ENCODE measurements at places on chromosomes 5 and 9.

DNA sequence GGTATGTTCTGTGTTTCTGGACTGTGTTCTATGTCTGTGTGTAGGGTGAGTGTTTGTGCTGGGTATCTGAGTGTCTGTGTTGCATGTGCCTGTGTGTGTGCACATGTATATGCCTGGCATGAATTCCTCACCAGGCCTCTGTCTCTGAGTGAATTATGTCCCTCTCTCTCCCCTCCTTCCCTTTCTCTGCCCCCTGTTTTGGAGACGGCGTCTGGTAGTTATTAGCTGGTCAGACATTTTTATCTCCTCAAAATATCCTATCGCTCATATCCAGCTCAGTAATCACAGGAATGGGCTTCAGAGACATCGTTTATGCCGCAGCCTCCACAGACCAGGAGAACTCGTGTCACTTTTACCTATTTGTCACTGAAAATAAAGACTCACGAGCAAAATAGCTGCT lies 483.2 kb upstream of the BRINP1 start:
- DNase-seq: no peak

DNA sequence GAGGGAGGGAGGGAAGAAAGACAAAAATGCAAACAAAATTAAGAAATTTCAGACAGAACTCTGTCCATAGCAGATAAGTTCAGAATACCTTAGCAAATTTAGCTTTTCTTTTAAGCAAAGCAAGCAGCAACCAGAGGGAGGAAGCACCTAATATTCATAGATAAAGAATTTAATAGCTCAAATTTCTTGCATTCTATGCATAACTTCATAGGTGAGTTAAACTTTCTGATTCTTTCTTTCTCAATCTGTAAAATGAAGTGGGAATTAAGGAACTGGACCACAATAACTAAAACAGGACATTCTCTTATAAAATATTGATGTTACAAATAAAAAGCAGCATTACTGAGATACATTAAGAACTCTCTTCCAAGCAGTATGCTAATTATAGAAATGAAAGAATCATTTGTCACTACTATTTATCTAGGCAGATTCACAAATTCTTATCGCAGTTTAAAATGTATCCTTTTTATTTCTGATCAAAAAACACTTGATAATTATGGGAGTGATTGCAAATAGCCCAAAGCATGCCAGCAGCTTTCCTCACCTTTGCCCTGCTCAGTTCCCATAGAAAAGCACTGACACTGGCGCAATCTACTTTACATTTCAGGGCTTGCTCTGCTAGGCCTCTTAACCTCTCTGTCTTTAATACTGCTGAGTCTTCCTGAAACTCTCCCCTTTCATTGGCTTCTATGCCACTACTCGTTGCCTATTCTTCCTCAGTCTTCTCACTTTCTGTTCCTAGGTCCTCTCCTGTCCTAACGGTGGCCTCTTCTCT lies 341.8 kb downstream of the PIK3R1 start:
- no peak for DNase-seq

DNA sequence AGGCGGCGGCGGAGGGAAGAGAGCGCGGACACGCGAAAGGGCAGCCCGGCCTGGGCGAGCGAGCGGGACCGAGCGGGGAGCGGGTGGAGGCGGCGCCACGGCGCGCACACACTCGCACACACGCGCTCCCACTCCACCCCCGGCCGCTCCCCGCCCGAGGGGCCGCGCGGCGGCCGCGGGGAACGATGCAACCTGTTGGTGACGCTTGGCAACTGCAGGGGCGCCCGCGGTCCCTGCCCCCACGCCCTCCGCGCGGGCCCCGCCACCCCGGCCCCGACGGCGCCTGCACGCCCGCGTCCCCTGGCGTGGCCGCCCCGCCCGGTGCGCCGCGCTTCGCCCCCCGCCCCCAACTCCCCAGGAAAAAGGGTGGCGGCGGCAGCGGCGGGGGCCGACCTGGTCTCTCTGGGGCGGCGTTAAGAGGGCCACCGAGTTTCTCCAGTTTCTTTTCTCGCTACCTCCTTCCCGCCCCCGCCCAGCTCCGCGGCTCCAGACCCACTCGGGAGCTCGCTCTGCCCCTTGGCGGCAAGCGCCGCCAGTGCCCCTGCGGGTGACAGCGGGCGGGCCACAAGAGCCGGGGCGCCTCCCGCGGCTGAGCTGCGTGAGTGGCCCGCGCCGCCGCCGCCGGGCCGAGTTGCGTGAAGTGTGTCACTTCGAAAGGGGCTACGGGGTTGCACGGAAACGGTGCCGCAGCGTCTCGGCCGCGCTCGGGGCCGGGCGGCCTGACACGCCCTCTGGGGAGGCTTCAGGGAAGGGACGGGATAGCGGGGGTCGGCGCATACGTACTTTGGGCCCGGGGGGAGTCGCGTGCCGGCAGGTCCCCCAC lies at the start of gene NR3C1:
Gene NR3C1, minus strand, starts transcription at position 94 of the 823 bp plus-strand sequence. CDS start 2,847 bp downstream, outside the sequence.
- DNase-seq: no peak

- DNase-seq: peak; percentile 70
Observed at GRCh38 chr5:133399247-133399891, 213.0 kb downstream of the FSTL4 start.

DNA sequence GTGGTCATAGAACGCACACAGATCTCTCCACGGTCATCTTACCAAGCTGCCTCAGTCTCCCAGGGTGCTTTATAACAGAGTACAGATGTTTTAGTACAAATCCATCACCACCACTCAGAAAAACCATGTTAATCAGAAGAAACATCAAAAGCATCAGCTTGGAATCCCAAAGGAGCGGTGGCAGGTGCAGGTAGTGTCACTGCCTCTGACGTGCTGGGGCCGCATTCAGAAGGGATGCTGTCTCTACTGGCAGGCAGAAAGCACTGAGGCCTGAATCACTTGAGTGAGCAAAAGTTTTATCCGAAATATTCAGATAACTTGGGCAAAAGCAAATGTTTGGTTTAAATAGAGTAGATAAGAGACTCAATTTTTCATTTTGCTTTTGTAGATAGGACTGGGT lies 448.4 kb upstream of the ZNF608 start:
- no peak for DNase-seq

DNA sequence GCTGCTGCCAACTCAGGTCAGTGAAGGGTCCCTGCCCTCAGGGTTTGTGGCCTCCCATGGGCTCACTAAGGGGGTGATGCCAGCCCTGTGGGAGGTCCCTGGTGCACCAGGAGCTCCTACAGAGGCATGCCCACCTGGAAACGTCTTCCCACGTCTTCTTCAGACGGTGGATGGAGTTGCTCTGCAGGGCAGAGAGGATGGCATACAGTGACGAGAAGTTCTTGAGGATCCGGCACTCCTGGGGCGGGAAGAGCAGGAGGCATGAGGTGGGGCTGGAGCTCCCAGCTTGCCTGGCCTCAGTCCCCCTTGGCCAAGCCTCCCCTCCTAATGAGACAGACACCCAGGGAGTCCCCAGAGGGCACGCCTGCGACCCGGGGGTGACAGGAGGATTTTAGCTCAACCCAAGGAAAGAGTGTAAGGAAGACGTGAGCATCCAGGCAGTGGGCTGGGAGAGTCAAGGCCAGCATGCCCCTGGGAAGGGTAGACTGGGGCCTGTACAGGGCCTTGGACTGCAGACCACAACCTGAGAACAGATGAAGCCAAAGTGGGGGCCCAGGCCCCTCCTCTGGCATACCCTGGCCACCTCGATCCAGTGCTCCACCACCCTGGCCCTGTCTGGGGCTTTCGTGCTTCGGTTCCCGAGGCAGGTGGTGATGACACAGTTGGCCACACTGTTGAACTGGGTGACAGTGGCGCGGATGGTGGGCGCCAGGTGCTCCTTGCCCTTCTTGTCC lies 14.4 kb downstream of the RALGDS start:
- DNase-seq: no peak

GRCh38 chr5:67416986-67417385 lies 220.4 kb upstream of the CD180 start:
- no peak for DNase-seq

GRCh38 chr9:20369391-20369790 lies 252.9 kb downstream of the MLLT3 start:
- no peak for DNase-seq

Data from vagina (tissue), 2 donors.